ENCODE measurements at places on chromosomes 3 and 15. TPM values are rescaled to one million over a fixed set of nuclear protein-coding genes. Genes with fewer than 3 reads are reported as not detected.

- DNase-seq, result no peak
These were observed 33.5 kb downstream of the STARD9 start for GRCh38 chr15:42608752-42609488.

The TRAIP gene
- 18.5 TPM for total RNA-seq

The SRGAP3 gene
- 0.82 TPM for total RNA-seq

The VIPR1 gene
- total RNA-seq, result 0.41 TPM

All from Panc1 (cell line).